ENCODE measurements at places on chromosomes 6 and 20.

- peak; percentile 42 for DNase-seq
Measured at GRCh38 chr20:64101731-64102621, 5.4 kb downstream of the NPBWR2 start.

GRCh38 chr20:4748847-4749246 is 27.1 kb downstream of the PRND start:
- no peak for DNase-seq

DNA sequence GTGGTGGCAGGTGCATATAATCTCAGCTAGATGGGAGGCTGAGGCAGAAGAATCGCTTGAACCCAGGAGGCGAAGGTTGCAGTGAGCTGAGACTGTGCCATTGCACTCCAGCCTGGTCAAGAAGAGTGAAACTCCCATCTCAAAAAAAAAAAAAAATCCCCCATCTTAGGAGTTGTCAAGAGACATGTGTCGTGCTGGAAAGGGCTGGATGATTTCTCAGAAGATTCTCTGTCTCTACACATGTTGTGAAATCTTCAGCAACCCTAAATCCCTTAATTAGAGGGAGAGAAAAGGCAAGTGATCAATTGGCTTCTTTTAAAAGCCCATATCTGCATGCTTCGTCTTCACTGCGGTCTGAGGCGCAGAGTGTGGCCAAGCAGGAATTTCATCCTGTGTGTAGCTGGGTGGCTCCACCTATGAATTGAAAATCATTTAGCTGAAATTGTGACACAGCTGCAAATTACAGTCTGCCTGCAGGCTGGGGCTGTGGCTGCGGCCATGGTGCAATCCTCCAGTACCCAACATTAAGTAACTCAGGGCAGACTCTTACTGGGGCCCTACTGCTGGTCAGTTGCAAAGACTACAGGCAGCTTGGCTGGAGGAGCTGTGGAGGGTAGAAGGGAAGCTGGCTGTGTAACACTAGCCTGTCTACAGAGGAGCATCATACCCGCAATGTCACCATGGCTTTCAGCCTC is 3.2 kb upstream of the TGM3 start:
- DNase-seq = no peak

DNA sequence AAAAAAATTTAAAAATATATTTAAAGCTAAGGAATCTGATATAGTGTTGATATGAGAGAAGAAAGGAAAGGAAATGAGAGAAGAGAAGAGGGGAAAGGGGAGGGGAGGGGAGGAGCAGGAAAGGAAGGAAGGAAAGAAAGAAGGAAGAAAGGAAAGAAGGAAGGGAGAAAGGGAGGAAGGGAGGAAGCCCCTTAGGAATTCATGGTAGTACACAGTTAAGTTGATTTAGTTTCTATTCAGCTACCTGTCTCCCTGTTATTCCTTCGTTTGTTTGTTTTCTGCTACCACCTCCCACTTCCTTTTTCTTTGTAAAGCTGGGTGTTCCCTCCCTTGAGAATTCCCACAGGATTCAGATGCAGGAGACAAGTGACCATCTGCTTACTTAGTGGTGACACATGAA is 1025.4 kb upstream of the FLRT3 start:
- DNase-seq = no peak

- DNase-seq = no peak
Measured at GRCh38 chr6:47337519-47337918, 27.8 kb upstream of the TNFRSF21 start.

- peak; percentile 54 for DNase-seq
Measured at GRCh38 chr6:156808287-156808686, 31.1 kb downstream of the ARID1B start.
